Stimulated activated CD8-positive, alpha-beta memory T cell treated with anti-CD3 and anti-CD28 coated beads, Interleukin-15, amount 100 ng/mL, for 1 hour (primary cell): ENCODE measurements at places on chromosomes 12 and 14.
A peak's percentile ranks its signal among the peaks of the same experiment; 100 is the strongest.

DNA sequence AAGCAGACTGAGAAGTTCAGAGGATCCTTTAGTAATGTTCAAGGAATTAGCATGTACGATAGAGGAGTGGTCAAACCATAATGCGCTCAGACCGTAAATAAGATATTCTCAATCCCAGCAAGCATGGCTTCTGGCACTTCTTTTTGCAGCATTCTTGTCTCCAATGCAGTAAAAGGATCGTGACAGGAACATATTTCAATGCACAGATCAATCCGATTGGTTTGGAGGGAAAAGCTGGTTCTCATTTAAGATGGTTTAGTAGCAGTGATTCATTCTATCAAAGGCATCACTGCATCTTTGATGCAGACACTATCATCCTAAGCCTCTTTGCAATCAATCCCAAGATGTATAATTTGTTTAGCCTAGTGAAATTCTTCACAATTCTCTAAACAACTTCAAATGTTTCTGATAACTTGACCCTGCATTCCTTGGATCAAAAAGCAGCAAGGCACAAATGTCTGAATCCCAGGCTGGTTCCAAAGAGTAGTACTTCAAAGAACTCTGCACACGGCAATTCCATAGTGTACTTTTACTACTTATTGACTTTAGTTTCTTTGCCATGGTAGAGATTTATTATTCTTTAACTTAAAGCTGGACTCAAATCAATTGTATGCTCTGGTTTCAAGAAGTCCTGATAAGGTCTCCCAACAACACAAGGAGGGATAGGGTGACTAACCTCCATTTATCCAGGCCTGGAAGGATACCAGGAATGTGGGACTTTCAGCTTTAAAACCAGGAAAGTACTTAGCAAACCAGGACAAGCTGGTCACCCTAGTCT lies 96.8 kb upstream of the MDM1 start:
- DNase-seq: no peak

GRCh38 chr12:56951582-56952339 lies 5.6 kb downstream of the RDH16 start:
- no peak for DNase-seq

GRCh38 chr12:15446807-15447206 lies 124.5 kb downstream of the PTPRO start:
- no peak for DNase-seq

DNA sequence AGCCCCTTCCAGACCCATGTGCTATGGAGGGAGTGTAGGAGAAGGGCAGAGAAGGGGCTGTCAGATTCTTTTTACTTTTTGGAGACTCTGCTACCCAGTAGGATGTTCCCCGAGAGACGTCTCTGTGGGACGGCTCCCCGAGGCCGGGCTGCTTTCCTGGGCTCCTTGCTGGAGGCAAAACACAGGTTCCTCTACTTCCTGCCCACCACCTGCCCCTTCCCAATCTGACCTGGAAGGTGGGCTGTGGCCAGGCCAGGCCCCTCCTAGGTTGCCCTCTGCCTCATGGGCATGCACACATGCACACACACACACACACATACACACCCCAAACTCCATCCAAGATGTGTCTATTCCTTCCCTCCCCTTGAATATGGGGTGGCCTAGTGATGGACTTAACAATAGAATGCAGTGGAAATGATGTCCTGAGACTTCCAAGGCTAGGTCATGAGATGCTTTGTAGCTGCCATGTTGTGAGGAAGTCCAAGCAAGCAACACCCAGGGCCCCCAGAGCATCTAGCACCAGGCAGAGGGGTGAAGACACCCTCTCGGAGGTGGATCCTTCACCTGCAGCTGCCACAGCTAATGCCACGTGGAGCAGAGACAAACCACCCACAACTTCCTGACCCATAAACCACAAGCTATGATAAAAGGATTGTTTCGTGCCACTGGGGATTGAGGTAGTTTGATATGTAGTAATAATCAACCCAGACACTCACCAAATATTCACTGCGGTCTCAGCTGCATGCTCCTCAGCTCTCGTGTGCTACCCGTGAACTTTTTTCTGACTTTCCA lies 1.6 kb upstream of the ASB2 start:
- peak; percentile 32 for DNase-seq

GRCh38 chr14:91649930-91650329 lies 82.0 kb downstream of the CATSPERB start:
- DNase-seq: peak; percentile 2

DNA sequence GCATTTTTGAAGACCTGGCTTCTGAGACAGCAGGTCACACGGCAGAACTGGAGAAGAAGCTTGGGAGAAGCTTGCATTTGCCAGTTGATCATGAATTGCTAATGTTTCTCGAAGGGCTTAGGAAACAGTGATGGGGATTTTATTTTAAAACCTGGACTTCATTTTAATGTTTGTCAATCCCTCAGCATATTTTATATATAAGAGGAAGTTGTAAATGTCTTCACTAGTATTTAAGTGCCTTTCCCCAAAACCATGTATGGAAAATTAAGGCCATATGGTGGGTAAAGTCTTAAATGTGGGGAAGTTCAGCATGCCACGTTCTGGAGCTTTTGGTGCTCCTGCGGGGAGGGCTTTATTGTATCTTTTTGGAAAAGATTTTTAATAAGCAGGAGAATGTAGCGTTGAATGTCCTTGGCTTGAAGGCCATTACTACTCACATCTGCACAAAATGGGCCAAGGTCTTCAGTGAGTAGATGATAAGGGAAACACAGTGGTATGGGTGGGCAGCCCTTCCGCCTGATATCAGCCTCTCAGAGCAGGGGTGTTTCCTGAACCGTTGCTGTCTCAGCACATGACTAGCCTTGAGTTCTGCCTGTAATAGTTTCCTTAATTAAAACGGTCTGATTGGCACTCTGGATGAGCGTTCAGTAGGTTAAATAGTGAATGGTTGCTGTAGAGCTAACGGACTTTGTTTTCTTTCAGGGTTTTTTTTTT lies 511.4 kb downstream of the PCNX1 start:
- DNase-seq: no peak

DNA sequence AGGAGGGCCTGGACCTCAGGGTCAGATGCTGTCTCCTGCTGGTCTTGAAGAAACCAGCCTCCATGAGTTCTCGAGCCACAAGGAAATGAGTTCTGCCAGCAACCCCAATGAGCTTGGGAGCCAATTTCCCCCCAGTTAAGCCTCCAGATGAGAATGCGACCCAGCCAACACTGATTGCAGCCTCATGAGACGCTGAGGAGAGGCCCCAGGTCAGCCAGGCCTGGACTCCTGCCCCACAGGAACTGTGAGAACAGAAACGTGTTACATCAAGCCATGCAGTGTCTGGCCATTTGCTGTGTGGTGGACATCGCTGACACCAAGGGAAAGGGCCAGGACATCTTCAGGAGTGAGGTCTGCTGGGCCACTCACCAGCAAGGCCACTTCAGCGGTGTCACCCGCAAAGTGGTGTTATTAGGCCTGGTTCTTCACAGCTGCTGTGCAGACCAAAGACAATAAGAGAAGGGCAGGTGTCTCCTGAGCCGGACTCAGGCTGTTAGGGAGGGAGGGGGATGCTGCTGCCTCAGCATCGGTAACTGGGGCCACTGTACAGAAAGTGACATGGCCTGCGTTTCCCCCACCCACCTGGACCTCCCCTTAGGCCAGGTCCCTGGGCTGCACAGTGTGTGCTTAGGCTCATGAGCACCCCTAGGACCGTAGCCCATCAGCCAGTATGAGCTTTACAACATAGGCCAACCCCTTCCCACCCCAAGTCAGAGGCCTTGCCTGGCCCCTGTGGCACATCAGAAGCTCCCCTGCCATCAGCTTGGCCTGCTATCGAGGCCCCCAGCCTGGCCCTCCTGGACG lies 272.4 kb upstream of the RTL1 start:
- no peak for DNase-seq

DNA sequence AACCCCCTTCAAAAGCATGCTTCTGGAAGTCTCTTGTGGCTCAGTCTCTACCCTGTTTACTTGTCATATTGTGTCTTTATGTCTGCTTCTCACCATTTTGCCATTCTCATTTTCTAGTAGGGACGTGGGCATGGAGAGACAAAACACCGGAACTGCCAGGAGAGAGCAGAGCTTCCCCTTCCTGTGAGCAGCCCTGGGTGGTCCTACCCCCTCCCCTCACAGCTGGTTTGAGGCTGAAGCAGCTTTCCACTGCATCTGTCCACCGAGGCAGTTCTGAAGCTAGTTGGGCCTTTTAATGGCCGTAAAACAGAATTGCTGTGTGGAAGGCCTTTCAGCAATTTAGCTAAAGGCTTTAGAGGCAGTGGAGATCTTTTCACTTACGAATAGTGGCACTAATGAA lies 77.0 kb downstream of the PELI2 start:
- DNase-seq: no peak

- DNase-seq: no peak
Observed at GRCh38 chr12:89436062-89436461, 83.8 kb upstream of the DUSP6 start.
